ENCODE measurements at places on chromosomes 4 and X.

DNA sequence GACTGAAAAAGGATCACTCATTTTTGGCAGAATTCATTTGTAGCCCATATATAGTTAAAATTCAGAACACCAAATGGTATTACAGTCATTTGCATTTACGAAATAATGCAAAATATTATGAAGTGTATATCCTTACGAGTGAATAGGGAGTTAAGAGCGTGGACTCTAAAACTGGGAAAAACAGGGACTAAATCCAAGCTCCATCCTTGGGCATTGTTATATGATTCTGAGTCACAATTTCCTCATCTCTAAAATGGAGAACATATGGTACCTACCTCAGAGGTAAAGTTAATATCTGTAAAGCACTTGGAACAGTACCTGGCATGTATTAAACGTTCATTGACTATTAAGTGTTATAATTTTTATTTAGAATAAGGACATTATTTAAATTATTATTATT, 106.3 kb downstream of the ZAR1 start:
- DNase-seq = no peak

- no peak for DNase-seq
These were observed 71.6 kb upstream of the LEF1 start for GRCh38 chr4:108240366-108240765.

DNA sequence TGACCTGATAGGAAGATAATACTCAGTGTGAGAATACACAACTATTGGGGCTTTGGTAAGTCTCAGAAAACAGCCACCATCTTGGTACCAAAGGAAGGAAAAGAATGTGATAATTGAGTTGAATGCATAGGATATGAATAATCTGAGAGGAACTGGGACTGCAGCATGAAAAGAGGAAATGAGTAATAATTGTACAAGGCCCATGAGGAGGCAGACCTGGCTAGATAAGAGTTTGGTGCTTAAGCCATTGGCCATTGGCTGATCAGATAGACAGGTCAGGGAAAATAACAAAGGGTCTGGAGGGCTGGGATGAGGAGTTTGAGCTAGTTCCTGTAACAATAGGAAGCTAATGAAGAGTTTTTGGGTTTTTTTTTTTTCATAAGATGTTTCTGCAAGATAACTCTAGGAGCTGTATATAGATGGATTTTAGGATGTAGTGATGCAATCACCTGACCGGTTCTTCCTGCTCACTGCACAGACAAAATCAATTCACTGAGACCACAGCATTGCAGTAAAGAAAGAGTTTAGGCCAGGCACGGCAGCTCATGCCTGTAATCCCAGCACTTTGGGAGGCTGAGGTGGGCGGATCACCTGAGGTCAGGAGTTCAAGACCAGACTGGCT, 5.3 kb upstream of the TRMT2B start:
- no peak for DNase-seq

GRCh38 chrX:17247144-17247543, 127.9 kb upstream of the NHS start:
- DNase-seq = no peak

GRCh38 chr4:166842795-166843261, 391.5 kb downstream of the SPOCK3 start:
- no peak for DNase-seq

- no peak for DNase-seq
These were observed 184.3 kb downstream of the NAA11 start for GRCh38 chr4:79141530-79141929.

DNA sequence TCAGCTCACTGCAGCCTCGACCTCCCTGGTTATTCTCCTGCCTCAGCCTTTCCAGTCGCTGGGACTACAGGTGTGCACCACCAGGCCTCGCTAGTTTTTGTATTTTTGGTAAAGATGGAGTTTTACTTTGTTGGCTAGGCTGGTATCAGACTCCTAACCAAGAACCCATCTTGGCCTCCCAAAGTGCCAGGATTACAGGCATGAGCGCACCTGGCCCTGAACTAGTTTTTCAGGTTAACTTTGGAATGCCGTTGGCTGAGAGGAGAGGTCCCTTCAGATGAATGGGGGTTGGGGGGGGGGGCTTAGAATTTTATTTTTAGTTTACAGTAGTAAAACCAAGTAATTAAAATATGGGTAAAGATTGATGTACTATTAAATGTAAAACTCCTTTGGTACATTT, 23.4 kb upstream of the CWH43 start:
- DNase-seq = no peak

DNA sequence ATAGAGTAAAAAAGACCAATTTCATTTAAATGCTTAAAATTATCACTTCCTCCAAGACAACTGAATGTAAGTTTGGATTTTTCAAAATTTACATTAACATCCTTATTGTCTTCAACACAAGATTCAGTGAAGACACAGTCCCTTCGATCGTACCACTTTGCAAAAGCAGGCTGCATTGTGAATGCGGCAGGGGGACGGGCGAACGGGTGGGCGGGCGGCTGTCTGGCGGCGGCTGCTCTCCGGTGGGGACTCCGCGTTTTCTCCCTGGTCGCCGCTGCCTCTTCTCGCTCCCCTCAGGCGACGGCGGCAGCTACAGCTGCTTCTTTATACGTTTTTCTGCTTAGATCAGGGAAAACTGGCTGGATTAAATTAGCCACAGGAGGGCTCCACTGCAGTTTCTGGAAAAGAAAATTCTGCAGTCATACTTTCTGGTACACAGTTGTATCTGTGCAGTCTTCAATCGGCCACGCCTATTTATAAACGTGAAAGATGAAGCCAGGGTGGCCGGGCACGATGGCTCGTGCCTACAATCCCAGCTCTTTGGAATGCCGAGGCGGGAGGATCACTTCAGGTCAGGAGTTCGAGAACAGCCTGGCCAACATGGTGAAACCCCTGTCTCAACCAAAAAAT, 33.9 kb upstream of the HPF1 start:
- no peak for DNase-seq

GRCh38 chr4:159937595-159937994, 834.7 kb downstream of the RAPGEF2 start:
- DNase-seq = no peak

DNA sequence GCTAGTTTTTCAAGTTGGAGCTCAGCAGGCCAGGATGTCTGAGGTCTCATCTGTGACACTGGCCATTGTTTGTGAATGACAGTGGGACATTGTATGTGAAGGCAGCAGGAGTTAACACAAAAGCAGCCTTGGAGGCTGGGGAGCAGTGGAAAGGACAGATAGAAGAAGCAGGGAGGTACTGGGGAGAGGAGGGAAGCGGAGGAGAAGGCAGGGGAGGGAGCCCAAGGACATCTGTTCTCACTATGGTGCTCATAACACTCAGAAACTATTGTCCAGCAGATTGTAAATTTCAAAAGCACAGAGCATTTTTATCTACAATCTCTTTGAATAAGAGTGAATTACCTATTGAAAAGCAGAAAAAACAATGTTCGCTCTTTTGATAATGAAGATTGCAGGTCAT, 253.6 kb upstream of the DIPK2B start:
- no peak for DNase-seq

- DNase-seq = no peak
These were observed 28.9 kb downstream of the FGF5 start for GRCh38 chr4:80295336-80295735.

GRCh38 chr4:127959794-127960193, 5.2 kb downstream of the MFSD8 start:
- DNase-seq = no peak

DNA sequence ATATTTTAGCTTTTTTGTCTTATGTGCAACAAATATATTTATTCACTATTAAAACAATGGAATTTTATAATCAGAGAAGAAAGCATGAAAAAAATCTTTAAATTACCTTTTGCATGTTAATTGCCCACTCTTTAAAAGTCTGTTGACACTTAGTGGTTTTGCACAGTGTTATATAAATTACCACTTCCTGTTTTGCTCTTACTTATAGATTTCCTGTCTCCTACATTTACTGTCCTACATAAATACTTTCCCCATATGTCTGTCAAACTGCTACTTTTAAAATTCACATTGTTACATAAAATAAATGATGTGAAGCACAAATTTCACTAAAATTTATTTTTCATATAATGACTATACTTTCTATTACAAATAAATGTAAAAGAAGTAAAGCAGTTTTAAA, 161.1 kb upstream of the NDST4 start:
- no peak for DNase-seq

DNA sequence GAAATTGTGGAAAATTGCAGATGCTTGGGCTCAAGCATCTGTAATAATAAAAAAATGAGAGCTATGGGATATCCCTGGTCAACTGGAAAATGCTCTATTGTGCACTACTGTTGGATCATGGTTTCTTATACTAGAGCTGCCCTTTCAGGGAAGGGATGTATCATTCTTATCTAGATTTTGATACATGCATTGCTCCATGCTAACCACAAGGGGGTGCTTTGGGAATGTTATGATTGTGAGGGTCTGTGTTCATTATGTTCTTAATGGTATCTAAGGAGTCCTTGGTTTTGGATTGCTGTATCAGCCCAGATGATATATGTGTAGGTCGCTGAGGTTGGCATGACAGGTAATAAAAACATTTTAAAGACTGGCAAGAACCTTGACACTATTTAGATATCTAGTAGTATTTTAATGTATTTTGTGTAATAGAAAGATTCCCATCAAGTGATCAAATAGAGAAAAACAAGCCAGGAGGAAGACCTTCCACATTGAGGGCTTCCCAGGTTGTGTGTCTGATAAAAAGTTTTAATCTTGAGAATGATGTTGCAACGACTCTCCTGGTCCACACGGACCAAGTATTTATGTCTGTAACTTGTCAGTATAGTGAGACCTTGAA, 49.2 kb upstream of the TLR2 start:
- DNase-seq = no peak

- no peak for DNase-seq
These were observed 54.9 kb downstream of the COL4A5 start for GRCh38 chrX:108494406-108495090.

Data from T-helper 17 cell (primary cell).